ENCODE measurements at places on chromosomes 3 and 15.

GRCh38 chr3:145531548-145531947, 629.4 kb downstream of the PLOD2 start:
- H3K27me3 ChIP-seq, result no peaks in the 10 kb centered on the region
- no peak for DNase-seq
- H3K4me1 ChIP-seq, result no peaks in the 10 kb centered on the region
- H3K27ac ChIP-seq, result no peak overlapping the region
- H3K36me3 ChIP-seq, result no peaks in the 10 kb centered on the region
- H3K4me3 ChIP-seq, result no peak overlapping the region

DNA sequence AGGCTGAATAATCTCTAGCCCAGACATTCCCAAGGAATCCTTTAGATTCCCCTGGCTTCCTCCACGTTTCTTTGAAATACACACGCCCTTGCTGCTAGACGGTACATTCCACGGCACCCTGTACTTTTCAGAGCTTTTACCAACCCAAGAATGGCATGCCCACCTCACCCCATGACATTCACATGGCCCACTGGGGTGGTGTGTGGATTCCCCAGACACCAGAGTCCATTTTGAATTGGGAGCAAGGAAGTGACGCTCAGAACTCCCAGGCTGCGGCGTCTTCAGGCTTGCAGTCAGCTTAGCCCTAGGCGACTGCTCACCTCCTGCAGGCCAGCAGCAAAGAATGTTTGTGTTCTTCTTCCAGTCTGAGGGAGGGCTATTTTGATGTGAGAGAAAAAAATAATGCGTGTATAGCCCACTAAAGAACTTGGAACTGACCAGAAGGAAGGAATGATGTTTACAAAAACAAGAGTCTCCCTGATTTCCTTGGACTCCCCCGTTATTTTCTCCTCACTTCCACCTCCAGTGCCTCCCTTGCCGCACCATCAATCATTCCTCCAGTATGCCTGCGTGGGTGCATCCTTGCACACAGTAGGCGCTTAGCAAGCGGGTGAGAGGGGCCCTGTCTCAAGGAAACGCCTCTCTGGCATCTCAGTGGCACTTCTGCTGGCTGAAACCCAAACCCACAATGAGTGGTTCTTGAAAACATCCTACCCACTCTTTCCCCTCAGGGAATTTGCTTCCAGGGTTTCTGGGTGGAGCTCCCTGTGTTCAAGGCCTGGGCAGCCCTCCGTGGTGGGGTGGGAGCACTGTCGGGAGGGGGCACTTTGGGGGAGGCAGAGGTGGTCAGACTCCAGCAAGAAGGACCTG, 59.9 kb downstream of the SMAD6 start:
- DNase-seq, result no peak
- peak overlapping the region; percentile 53 for H3K27ac ChIP-seq
- peaks cover 65% of the 10 kb centered on the region for H3K4me1 ChIP-seq
- H3K36me3 ChIP-seq, result peaks cover 2% of the 10 kb centered on the region

GRCh38 chr3:132038198-132038825, 3.5 kb upstream of the CPNE4 start:
- H3K27ac ChIP-seq, result no peak overlapping the region
- H3K4me1 ChIP-seq, result peaks cover 19% of the 10 kb centered on the region
- peaks cover 24% of the 10 kb centered on the region for H3K27me3 ChIP-seq
- no peaks in the 10 kb centered on the region for H3K36me3 ChIP-seq
- H3K4me3 ChIP-seq, result no peak overlapping the region
- no peak for DNase-seq

DNA sequence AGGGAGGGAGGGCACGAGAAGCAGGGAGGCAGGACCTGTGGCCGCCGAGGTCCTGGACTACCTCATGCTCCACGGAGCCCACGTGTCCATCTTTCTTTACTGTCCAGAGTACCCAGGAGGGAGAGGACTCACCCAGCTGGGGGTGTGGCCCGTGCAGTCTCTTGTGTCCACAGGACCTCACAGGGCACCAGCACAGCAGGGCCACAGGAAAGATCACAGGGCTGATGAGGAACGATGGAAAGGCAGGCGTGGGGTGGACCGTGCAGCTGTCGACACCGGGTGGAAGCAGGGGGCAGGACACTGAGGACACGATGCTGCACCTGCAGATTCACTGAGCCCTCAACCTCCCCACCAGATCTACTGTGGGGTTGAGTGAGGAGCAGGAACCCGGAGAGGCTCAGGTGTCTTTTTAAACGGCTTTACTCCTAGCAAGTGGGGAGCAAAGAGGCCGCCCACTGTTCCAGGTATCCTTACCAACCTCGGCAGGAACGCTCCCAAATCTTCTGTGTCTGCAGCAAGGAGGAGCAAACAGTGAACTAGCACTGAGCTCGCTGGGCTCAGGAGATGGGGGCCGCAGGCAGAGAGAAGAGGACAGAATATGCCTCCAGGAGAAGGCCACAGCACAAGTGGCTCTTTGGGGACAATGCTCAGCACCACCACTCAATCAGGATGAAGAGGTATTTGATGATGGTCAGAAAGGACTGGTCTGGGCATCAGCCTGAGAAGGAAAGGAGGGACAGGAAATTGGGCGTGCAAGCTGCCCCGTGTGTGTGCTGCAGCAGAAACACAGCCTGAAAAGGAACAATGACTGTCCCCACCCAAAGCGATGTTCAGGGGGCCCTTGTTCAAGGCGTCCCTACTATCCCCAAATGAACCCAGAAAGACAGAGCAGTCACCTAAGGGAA, 198.8 kb downstream of the XXYLT1 start:
- no peak overlapping the region for H3K27ac ChIP-seq
- no peak overlapping the region for H3K4me3 ChIP-seq
- H3K27me3 ChIP-seq, result no peaks in the 10 kb centered on the region
- H3K4me1 ChIP-seq, result peaks cover 11% of the 10 kb centered on the region

DNA sequence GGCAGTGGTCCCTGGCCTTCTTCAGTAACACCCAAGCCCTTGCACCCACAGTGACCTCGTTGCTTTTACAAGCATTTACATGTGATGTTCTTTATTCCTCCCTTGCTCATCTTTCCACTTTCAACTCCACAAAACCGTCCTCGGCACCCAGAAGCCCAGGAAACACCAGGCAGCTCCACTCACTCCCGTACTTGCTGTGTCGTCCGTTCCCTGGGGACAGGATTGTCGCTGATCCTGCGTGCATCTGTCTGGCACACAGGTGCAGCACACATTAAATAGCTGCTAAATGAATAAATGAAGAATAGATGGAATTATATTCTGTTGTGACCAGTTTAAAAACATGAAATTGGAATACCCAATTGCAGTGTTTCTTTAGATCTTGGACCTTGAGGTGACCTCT, 119.6 kb downstream of the PGPEP1L start:
- H3K4me3 ChIP-seq, result no peak overlapping the region
- DNase-seq, result no peak
- no peak overlapping the region for H3K27ac ChIP-seq
- H3K27me3 ChIP-seq, result no peaks in the 10 kb centered on the region
- H3K4me1 ChIP-seq, result peaks cover 14% of the 10 kb centered on the region

DNA sequence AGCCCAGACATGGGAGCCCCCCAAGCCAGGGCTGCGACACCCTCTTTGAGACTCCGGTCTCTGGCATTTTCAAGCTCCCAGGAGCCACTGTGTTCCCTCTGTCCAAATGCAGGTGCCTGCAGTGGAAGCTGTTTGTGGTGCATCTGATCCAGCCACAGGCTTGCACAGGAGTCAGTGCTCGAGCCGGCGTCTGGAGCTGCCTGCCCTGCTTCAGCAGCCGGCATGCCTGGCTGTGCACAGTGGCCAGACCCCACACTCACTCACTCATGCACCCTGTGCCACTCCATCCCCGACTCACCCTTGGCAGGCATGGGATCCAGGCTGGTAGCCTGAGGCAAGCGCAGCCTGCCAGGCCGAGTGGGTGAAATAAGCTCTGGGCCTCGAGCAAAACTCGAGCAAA, 555.0 kb upstream of the CCDC54 start:
- H3K4me3 ChIP-seq, result no peak overlapping the region
- no peaks in the 10 kb centered on the region for H3K27me3 ChIP-seq
- no peak for DNase-seq
- no peaks in the 10 kb centered on the region for H3K4me1 ChIP-seq

GRCh38 chr3:187889601-187890404, 144.5 kb upstream of the BCL6 start:
- no peak overlapping the region for H3K27ac ChIP-seq
- H3K27me3 ChIP-seq, result no peaks in the 10 kb centered on the region
- no peaks in the 10 kb centered on the region for H3K36me3 ChIP-seq
- H3K4me3 ChIP-seq, result no peak overlapping the region

- H3K4me3 ChIP-seq, result no peak overlapping the region
- H3K27ac ChIP-seq, result no peak overlapping the region
- DNase-seq, result no peak
These were observed 1.9 kb downstream of the PCOLCE2 start for GRCh38 chr3:142886940-142887339.

DNA sequence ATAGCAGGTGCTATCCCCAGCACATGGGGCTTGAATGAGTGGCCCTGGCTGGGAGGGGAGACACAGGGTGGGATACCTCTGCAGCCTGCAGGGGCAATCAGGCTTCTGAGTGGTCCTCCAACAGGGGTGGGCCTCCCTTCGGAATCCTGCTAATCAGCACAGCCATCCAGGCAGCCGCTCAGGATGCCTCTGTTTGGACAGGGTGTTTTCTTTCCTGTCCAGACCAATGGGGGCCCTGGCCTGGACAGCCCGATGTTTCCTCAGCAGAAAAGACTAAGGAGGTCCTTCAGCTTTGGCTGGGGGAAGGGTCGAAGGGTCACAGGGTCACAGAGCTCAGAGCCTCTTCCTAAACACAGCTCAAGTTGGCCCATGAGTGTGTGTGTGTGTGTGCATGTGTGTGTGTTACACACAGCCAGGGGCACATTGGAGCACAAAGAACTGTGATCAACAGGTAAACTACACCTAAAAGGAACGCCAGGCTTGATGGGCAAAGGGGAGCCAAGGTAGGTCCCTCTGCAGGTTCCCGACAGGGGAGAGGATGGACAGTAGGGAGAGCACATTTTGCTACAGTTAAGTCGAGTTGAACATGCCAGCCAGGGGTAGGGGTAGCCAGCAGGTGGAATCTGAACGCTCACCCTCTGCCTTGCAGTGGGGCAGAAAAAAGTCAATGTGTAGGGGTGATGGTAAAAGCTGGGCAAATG, 1.1 kb upstream of the HAPLN3 start:
- peak overlapping the region; percentile 85 for H3K27ac ChIP-seq
- peaks cover 50% of the 10 kb centered on the region for H3K4me1 ChIP-seq
- H3K36me3 ChIP-seq, result peaks cover 25% of the 10 kb centered on the region

GRCh38 chr3:124498891-124499290, 231.4 kb upstream of the UMPS start:
- no peaks in the 10 kb centered on the region for H3K27me3 ChIP-seq
- H3K4me1 ChIP-seq, result no peaks in the 10 kb centered on the region
- no peak for DNase-seq
- H3K4me3 ChIP-seq, result no peak overlapping the region
- H3K36me3 ChIP-seq, result peaks cover 11% of the 10 kb centered on the region

DNA sequence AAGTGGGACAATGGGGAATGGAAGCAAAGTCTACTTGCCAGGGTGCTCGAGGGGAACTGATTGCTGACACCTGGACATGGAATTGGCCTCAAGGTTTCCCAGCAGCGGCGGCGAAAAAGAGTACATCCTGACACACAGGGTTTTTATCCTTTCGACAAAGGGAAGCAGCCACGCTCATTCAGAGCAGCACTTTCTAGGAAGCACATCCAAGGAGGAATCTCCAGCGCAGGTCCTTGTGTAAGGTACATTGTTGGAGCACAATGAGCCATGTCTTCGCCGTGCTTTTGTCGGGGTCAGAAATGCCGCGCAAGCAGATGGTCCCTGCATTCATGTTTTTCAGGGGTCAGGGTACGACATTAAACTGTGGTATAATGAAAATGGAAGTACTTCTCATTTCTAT, 16.8 kb downstream of the CACNA1D start:
- DNase-seq, result no peak
- H3K4me3 ChIP-seq, result no peak overlapping the region
- H3K36me3 ChIP-seq, result no peaks in the 10 kb centered on the region

DNA sequence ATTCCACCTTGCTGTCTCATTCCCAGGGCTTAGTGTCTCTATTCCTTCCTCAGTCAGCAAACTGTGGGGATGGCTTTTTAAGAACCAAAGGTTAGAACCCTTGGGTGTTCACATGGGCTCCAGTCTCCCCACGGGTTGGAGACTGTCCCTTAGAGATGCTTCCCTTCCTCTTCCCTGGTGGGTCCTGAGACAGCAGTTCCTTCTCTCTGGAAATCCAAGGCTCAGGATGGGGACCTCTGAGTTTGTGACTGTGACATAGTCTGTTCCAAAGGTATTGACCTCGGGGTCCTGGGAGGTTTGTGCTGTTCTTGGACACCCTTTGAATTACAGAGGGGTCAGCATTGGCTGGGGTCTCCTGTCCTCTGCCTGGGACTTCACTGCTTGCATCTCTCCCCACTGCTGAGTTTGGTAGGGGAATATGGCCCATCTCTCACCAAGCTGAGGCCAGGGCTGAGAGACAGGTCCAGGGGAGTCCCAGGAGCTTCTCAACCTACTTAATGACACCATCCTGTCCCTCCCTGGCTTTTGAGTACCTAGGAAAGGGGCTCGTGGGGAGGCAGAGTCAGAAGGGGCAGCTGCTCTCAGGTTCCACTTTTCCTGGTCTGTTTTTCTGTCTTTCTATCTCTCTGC, 1.5 kb downstream of the GRM2 start:
- peaks cover 29% of the 10 kb centered on the region for H3K36me3 ChIP-seq
- H3K4me3 ChIP-seq, result no peak overlapping the region
- no peak overlapping the region for H3K27ac ChIP-seq
- H3K27me3 ChIP-seq, result peaks cover 9% of the 10 kb centered on the region
- peaks cover 33% of the 10 kb centered on the region for H3K4me1 ChIP-seq

DNA sequence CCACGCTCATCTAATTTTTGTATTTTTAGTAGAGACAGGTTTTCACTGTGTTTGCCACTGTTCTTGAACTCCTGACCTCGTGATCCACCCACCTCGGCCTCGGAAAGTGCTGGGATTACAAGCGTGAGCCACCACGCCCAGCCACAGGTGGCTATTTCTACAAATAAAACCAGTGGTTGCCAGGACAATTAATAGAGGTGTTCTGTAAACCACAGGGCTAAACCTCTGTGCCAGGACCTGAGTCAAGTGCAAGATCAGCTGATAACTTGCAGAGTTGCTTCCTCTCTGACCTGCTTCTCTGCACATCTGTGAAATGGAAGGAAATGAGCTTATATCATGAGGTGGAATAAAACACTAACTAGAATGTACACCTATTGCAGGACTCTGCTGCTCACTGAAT, 72.8 kb downstream of the CD200R1L start:
- H3K36me3 ChIP-seq, result no peaks in the 10 kb centered on the region
- no peaks in the 10 kb centered on the region for H3K4me1 ChIP-seq
- no peak for DNase-seq
- H3K27ac ChIP-seq, result no peak overlapping the region
- H3K27me3 ChIP-seq, result no peaks in the 10 kb centered on the region
- no peak overlapping the region for H3K4me3 ChIP-seq

DNA sequence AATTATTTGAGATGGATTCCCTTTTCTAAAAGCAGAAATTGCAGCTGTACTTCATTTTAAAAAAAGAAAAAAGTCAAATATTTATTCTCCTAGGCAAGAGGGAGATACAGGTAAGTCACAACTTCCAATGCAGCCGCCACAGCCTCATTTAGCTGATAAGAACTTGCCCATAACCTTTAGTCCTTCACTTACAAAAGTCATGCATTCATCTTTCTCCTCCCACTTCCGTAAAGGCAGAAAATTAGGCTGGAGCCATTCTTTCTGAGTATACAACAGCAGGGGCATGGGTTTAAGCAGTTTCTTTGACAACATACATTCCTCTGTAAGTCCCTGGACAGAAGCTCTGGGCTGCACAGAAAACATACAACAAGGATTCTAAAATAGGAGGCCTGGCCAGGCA, 4.3 kb downstream of the SUCLG2 start:
- H3K4me3 ChIP-seq, result no peak overlapping the region
- H3K27me3 ChIP-seq, result no peaks in the 10 kb centered on the region
- no peak for DNase-seq
- H3K27ac ChIP-seq, result no peak overlapping the region

GRCh38 chr3:157782236-157782635, 279.0 kb upstream of the VEPH1 start:
- no peak for DNase-seq
- no peak overlapping the region for H3K27ac ChIP-seq
- H3K4me1 ChIP-seq, result peaks cover 5% of the 10 kb centered on the region
- no peaks in the 10 kb centered on the region for H3K36me3 ChIP-seq
